ENCODE measurements at places on chromosomes 5 and 9. TPM values are rescaled to one million over a fixed set of nuclear protein-coding genes. Genes with fewer than 3 reads are reported as not detected.

Gene PCDHB15
- 2.8 TPM for total RNA-seq

DNA sequence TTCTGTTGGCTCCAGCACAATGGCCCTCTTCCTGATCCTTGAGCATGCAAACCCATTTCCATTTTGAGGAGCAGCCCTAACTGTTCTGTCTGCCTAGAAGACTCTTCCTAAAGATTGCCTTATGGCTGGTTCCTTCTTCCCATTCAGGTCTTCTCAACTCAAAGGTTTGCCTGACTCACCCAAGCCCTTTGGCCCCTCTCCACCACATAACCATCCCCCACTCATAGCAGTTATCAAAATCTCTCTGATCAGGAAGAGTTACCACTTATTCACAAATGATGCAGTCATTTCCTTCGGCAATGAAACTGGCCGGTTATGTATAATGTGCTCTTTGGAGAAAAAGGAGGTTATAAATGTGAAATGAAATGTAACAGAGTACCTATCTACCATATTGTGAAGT, 8.9 kb upstream of the POU4F3 start:
- H3K27ac ChIP-seq = no peak overlapping the region
- peaks cover 33% of the 10 kb centered on the region for H3K27me3 ChIP-seq
- H3K4me1 ChIP-seq = no peaks in the 10 kb centered on the region
- no peak overlapping the region for H3K4me3 ChIP-seq

DNA sequence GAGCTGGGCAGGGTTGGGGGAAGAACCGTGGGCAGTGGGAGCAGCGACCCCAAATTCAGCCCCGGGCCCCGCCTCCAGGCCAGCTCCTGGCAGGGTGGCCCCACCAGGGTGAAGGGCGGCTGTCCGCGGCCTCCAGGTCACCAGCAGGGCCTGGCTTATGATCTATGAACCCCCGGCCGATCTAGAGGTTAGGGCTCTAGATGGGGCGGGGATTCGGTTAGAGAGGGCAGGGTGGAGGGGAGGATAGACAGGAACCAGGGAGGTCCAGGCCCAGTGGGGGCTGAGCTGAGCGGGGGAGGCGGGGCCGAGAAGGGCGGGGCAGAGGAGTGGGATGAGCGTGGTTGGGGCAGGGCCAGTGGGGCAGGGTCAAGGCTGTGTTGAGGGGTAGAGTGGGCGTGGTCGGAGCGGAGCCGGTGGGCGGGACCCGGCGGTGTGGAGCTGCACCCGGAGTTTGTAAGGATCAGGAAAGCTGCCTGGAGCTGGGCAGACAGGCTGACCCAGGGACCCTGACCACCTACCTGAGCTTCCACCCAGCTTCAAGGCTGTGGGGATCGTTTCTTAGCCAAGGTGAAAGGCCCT, 29.3 kb upstream of the OBP2B start:
- H3K27me3 ChIP-seq = peaks cover 5% of the 10 kb centered on the region
- H3K36me3 ChIP-seq = no peaks in the 10 kb centered on the region
- H3K4me1 ChIP-seq = no peaks in the 10 kb centered on the region
- peak; percentile 54 for DNase-seq
- peak overlapping the region; percentile 62 for H3K4me3 ChIP-seq

- no peaks in the 10 kb centered on the region for H3K27me3 ChIP-seq
- peaks cover 15% of the 10 kb centered on the region for H3K36me3 ChIP-seq
- no peak overlapping the region for H3K4me3 ChIP-seq
- no peak for DNase-seq
- H3K4me1 ChIP-seq = no peaks in the 10 kb centered on the region
Measured at GRCh38 chr9:125966466-125966865, 219.3 kb downstream of the PBX3 start.

DNA sequence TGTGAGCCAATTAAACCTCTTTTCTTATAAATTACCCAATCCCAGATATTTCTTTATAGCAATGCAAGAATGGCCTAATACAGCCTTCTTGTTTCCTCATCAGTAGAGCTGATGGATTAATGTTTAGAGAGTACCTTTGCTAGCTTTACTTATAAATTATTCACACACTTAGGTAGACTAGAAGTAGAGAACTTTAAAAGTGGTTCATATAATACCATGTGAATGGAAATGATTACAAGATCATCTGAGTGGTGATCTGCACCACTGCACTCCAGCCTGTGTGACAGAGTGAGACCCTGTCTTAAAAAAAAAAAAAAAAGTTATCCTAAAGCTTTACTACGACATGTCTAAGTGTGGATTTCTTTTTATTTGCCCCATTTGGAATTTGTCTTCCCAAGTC, 23.2 kb upstream of the LRRTM2 start:
- DNase-seq = no peak
- no peaks in the 10 kb centered on the region for H3K27me3 ChIP-seq
- H3K27ac ChIP-seq = no peak overlapping the region
- peaks cover 7% of the 10 kb centered on the region for H3K4me1 ChIP-seq

Gene ZFP62
- total RNA-seq = 13.6 TPM

GRCh38 chr5:96963267-96963666, 27.4 kb downstream of the LNPEP start:
- H3K27ac ChIP-seq = peak overlapping the region; percentile 74
- H3K27me3 ChIP-seq = no peaks in the 10 kb centered on the region
- H3K4me3 ChIP-seq = peak overlapping the region; percentile 10
- peaks cover 22% of the 10 kb centered on the region for H3K4me1 ChIP-seq
- no peaks in the 10 kb centered on the region for H3K36me3 ChIP-seq

DNA sequence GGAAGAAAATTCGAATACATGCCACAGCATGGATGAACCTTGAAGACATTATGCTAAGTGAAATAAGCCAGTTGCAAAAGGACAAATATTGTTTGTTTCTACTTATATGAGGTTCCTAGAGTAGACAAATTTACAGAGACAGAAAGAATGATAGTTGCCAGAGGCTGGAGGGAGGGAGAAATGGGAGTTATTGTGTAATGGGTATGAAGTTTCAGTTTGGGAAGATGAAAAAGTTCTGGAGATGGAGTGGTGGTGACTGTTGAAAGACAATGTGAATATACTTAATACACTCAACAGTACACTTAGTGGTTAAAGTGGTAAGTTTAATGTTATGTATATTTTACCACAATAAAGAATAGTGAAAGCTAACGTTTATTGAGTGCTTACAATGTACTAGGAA, 99.6 kb upstream of the SLC44A1 start:
- peaks cover 8% of the 10 kb centered on the region for H3K4me1 ChIP-seq
- no peaks in the 10 kb centered on the region for H3K36me3 ChIP-seq
- DNase-seq = no peak

DNA sequence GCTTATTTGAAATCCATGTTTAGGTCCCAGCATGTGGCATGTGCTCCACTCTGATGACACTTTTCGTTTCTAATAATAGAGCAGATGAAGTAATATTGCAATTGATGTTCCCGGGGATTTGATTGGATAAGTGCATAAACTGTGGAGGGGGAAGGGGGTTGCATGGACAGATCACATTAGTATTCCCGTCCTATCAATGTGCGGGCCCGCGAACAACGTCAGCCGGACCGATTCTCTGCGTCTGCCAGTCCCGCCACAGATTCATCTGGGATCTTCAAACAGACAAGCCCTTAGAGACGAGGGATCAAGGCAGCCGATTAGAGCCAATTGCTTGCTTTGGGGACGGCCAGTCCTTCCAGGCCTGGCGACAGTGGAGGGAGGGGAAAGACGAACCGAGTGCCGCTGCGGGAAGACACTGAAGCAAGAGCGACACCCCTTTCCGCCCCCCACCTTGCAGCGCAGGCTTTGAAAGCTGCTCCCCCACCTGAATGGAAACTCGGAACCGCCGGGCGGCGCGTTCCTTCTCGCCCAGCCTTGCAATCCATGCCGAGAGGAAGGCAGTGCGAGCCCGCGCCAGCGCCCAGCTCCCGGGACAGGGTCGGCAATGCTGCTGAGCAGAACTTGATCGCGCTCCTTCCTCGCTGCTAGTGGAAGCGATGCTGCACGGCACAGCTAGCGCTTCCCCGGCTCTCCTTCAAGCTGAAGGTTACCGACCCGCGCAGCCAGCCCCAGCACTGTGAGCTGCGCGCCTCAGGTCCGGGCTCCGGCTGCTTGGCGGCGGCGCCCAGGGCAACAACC, at the start of gene RGS7BP:
RGS7BP (plus strand) TSS at position 247 of the 798 bp plus-strand sequence. CDS start 610 bp downstream, outside the sequence.
- DNase-seq = peak; percentile 44
- peak within 1 kb of the TSS; percentile 63 for H3K4me3 ChIP-seq
- H3K36me3 ChIP-seq = no peaks in the 10 kb centered on the region
- H3K27me3 ChIP-seq = peaks cover 61% of the 10 kb centered on the region
- H3K27ac ChIP-seq = no peak within 1 kb of the TSS

GRCh38 chr9:106707291-106707690, 155.7 kb upstream of the ZNF462 start:
- H3K36me3 ChIP-seq = no peaks in the 10 kb centered on the region
- no peaks in the 10 kb centered on the region for H3K4me1 ChIP-seq
- H3K27ac ChIP-seq = no peak overlapping the region
- H3K27me3 ChIP-seq = 0 out of 2 replicates have a peak, but pooled peaks cover 3% of the 10 kb centered on the region
- no peak overlapping the region for H3K4me3 ChIP-seq

- H3K27me3 ChIP-seq = no peaks in the 10 kb centered on the region
- peak; percentile 36 for DNase-seq
- peaks cover 10% of the 10 kb centered on the region for H3K4me1 ChIP-seq
- no peak overlapping the region for H3K4me3 ChIP-seq
- H3K27ac ChIP-seq = no peak overlapping the region
- H3K36me3 ChIP-seq = no peaks in the 10 kb centered on the region
Measured at GRCh38 chr5:55577353-55578060, 42.7 kb upstream of the PLPP1 start.

GRCh38 chr9:112925058-112925641, 34.5 kb upstream of the SLC46A2 start:
- no peak overlapping the region for H3K4me3 ChIP-seq
- no peaks in the 10 kb centered on the region for H3K4me1 ChIP-seq
- H3K36me3 ChIP-seq = no peaks in the 10 kb centered on the region
- peak; percentile 50 for DNase-seq
- no peak overlapping the region for H3K27ac ChIP-seq

DNA sequence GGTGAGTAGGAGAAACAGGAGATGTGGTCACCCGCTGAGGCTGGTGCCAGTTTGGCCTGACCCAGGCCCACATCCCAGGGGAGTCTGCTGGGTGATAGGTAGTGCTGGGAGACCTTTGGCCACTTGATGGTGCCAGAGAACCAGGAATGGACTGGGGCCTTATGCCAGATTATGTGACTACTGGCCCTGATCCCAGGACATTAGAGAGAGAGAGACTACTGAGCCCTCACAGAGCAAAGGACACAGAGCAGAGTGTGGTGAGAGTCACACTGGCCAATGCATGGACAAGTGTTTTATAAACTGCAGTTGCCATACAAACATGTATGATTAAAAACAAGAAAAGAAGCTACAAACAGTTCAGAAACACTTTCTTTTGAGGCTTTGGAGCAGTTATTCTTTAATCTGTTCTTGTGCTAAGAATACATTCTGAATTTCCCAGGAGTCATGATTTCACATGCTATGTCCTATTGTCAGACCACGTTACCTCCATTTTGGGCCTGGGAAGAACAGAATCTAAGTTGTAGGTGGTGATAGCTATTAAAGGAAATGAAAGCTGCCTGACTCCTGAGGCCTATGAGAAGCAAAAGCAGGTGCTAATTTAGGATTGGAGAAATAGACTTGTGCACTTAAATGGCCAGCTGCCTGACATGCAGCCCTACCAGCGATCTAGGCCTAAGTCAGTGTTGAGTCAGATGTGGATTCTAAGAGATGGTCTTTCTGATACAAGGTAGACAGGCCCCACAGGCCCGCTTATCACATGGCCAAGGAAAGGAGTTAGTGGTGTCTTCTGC, 32.6 kb upstream of the TMOD1 start:
- no peaks in the 10 kb centered on the region for H3K4me1 ChIP-seq
- no peak overlapping the region for H3K4me3 ChIP-seq
- no peaks in the 10 kb centered on the region for H3K36me3 ChIP-seq

- H3K27ac ChIP-seq = no peak within 1 kb of the TSS
- peaks cover 46% of the 10 kb centered on the region for H3K27me3 ChIP-seq
- DNase-seq = peak; percentile 68
- H3K4me3 ChIP-seq = peak within 1 kb of the TSS; percentile 78
- H3K36me3 ChIP-seq = no peaks in the 10 kb centered on the region
Measured at GRCh38 chr5:107670932-107671741, at the start of gene EFNA5. Gene EFNA5, minus strand, starts transcription at chr5:107670937.

Gene BTNL9
- not detected for total RNA-seq

DNA sequence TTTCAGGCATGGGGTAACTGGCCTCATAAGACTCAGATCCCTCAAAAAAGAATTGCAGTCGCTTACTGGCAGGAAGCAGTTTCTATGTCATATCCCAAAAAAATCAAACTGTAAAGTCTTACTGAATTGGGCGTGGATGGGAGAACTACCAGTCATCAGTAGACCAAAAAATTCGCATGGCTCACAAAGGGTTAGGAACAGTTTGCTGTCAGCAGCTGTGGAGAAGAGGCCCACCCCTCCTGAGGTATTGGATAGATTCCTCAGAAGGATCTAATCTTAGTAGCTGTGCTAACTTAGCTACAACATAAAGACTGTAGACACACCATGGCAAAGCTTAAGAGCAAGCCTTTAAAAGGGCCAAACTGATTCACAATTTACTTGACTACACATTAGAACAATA, 478.3 kb upstream of the FTMT start:
- H3K36me3 ChIP-seq = no peaks in the 10 kb centered on the region
- H3K4me3 ChIP-seq = no peak overlapping the region
- no peak for DNase-seq
- H3K27ac ChIP-seq = no peak overlapping the region
